Germinal center (tissue), 1 donor: ENCODE measurements at places on chromosomes 13 and 19.

DNA sequence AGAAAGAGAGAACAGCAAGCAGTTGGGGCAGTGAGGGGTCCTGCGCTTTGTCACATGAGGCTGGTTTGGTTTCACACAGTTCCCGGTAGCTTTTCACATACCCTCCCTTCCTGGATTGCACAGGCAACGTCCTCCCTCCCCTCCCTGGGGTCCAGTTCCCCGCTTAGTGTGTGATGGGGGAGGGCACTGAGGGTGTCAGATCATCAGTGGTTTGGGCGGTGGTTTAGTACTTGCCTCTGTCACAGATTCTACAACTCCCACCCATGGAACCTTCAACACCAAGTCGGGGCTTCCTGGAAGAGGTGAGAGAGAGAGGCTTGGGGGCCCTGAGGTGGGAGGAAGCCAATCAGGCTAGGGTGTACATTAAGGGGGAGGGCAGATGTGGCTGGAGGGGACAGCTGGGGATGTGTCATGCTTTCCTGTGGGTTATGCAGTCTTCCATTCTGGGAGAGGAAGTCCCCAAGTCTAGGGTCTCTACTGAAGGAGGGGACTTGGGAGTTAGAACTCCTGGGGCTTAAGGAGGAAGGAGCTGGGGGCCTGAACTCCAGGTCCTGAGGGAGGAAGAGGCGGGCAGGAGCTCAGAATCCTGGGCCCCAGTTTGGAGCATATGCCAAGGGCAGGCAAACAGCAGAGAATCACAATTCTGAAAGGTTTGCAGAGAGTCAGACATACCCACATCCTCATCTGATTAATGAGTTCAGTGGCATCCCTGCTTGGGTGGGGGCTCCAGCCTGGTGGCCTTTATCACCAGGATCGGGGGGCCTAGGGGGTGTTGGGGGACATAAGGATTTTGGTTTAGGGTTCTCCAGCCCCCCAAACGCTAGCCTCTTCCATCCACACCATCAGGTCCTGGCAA lies at the start of gene NKG7:
Gene NKG7, minus strand, starts transcription at position 6 of the 856 bp plus-strand sequence. CDS start 119 bp downstream, outside the sequence.
- no peak for DNase-seq

GRCh38 chr19:13036366-13036976 lies 41.2 kb downstream of the NFIX start:
- no peak for DNase-seq

DNA sequence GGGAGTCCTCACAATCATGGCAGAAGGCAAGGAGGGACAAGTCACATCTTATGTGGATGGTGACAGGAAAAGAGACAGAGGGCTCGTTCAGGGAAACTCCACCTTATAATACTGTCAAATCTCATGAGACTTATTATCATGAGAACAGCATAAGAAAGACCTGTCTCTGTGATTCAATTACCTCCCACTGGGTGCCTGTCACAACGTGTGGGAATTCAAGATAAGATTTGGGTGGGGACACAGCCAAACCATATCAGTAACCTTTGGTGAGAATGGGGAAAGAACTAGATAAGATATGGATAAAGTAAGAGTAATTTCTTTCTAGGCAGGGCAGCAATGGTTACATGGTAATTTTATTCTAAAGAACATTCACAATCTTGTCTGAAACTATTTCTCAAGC lies 344.9 kb upstream of the KLF12 start:
- DNase-seq = no peak

DNA sequence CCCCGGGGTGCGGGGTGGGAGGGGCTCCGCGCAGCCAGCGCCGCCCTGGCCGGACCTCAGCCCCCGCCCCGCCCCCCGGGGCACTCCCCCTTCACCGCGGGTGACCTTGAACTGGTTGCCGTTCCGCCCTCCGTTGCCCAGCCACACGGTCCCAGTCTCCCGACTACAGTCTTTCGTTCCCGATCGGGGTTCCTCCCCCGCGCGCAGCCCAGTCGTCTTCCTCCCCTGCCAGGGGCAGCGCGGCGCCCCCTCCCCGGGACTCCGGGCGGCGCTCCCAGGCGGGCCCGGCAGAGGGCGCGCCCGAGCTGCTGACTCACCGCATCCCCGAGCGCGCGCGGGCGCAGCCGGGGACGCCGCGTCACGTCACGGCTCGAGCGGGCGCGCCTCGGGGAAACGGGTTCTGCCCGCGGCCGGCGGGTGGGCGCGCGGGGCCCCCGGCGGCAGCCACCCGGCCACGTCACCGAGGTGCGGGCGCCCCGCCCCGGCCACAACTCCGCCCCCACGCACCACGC lies 459 bp downstream of the MIDN start:
- DNase-seq = peak; percentile 74

DNA sequence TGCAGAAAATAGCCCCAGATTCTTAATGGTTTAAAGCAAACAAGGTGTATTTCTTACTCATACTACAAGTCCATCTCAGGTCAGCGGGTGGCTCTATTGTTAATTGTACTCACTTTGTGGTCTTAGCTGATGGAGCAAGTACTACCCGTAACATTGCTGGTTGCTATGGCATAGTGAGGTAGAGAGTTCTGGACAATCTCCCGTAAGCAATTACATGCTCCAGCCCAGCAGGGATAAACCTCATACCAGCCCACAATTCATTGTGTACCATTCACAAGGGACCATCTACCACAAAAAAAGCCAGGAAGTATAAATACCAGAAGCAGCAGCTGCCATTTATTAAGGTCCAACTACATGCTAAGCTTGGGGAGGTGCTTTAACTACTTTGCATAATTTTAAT lies 167.1 kb downstream of the PCDH9 start:
- no peak for DNase-seq

GRCh38 chr13:44347949-44348348 lies 25.7 kb upstream of the SERP2 start:
- no peak for DNase-seq
